CD4-positive, CD25-positive, alpha-beta regulatory T cell (primary cell): ENCODE measurements at places on chromosomes 7 and 10. TPM values are rescaled to one million over a fixed set of nuclear protein-coding genes. Genes with fewer than 3 reads are reported as not detected.

SMNDC1 gene
- total RNA-seq = 52.1 TPM

C7orf25 gene
- total RNA-seq = 2.0 TPM

- no peaks in the 10 kb centered on the region for H3K36me3 ChIP-seq
- no peaks in the 10 kb centered on the region for H3K27me3 ChIP-seq
- no peaks in the 10 kb centered on the region for H3K4me1 ChIP-seq
- H3K27ac ChIP-seq = no peak overlapping the region
- no peak overlapping the region for H3K4me3 ChIP-seq
- DNase-seq = no peak
These were observed 93.4 kb upstream of the PARD3 start for GRCh38 chr10:34908481-34908880.

DNA sequence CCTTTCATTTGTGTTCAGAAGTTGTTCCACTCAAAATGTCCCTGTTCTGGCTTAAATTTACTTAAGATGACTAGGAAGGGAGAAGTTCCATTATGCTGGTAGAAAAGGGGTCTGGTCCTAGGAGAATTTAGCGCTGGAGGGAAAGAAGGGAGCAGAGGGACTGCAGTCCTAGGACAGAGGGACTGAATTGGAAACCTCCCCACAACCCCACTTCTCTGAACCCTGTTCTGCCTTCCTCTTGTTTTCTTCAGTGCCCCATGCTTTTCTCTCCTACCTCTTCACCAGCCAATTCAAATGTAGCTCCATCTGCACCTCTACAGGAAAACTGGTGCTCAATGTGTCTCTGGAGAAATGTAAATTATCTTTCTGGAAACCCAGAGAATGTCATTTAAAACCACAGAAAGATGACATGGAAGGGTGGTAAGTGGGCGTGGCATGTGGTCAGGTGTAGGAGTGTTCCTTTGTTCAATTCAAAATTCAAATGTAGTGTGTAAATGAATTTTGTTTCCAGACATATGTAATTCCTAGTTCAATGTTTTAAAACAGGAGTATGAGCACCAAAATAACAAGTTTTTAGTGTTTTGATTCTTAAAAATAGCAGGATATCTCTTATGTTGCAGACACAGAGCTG is 24.0 kb upstream of the RHOBTB1 start:
- no peak for DNase-seq
- no peaks in the 10 kb centered on the region for H3K27me3 ChIP-seq
- H3K27ac ChIP-seq = no peak overlapping the region
- no peaks in the 10 kb centered on the region for H3K4me1 ChIP-seq
- H3K4me3 ChIP-seq = no peak overlapping the region

- no peak for DNase-seq
- no peaks in the 10 kb centered on the region for H3K4me1 ChIP-seq
- H3K27ac ChIP-seq = no peak overlapping the region
- no peak overlapping the region for H3K4me3 ChIP-seq
- no peaks in the 10 kb centered on the region for H3K27me3 ChIP-seq
These were observed 633.9 kb upstream of the MBL2 start for GRCh38 chr10:53406532-53406931.
